ENCODE measurements at places on chromosomes 1 and 21.

DNA sequence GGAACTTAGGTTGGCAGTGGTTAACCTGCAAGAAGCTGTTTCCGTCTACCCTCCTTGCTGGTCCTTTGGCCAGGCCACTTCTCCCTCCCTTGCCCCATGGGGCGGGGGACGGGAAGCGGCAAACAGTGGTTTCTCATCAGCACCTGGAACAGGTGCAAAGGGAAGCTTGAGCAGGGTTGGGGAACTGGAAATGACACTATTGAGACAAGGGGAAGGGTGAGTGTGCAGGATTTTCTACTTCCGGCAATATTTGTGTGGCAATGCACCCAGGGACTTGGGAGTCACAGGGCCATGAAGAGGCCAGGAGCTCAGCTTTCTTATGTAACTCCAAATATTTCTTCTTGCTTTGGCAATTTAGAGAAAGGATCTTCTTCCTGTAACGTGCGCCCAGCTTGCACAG lies 29.0 kb upstream of the SARS1 start:
- no peak for DNase-seq

DNA sequence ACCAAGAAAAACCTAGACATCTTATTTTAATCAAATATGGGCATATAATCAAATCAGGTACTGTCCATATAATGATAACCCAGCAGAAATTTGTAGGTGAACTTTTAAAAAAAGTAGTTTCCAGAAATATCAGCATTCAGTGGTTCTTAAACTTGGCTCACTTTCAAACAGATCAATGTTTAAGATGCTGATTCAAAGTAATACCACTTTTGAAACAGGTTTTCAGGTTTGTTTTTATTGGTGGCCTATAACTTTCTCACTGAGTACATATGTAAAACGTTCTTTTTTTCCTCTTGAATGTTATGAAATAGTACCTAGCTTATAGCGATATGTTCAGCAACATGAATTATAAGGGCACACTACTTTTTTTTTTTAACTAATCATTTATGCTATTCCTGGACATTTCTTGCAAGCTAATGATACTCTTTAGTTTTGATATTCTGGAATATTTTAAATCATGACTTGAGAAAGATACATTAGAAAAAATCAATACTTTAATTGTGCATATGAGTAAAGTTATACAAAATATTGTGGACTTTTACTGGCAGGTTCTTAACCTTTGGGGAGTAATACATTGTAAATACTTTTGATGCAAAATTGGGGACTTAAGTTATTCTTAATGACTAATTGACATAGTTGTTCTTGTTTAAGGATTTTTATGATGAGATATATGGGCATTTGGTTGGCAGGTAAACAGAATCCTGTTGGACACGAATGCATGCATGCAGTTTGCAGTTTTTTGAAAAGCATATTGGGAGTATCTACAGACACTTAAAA lies 3.0 kb downstream of the NFIA start:
- DNase-seq: no peak

DNA sequence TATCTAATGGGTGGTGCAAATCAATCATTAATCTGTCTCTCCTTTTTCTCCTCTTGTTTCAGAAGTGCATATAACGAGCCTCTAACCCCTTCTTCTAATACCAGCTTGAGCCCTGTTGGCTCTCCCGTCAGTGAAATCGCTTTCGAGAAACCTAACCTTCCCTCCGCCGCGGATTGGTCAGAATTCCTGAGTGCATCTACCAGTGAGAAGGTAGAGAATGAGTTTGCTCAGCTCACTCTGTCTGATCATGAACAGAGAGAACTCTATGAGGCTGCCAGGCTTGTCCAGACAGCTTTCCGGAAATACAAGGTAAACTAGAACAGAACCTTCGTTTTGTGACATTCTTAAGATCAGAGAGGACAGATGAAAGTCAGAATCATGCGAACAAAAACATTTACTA lies 25.3 kb upstream of the VAMP3 start:
- no peak for DNase-seq

GRCh38 chr1:52588027-52588426 lies 14.1 kb upstream of the GPX7 start:
- DNase-seq: no peak

GRCh38 chr1:229005556-229005955 lies 265.4 kb upstream of the RAB4A start:
- no peak for DNase-seq

GRCh38 chr21:39518055-39518846 lies 66.5 kb downstream of the SH3BGR start:
- no peak for DNase-seq

DNA sequence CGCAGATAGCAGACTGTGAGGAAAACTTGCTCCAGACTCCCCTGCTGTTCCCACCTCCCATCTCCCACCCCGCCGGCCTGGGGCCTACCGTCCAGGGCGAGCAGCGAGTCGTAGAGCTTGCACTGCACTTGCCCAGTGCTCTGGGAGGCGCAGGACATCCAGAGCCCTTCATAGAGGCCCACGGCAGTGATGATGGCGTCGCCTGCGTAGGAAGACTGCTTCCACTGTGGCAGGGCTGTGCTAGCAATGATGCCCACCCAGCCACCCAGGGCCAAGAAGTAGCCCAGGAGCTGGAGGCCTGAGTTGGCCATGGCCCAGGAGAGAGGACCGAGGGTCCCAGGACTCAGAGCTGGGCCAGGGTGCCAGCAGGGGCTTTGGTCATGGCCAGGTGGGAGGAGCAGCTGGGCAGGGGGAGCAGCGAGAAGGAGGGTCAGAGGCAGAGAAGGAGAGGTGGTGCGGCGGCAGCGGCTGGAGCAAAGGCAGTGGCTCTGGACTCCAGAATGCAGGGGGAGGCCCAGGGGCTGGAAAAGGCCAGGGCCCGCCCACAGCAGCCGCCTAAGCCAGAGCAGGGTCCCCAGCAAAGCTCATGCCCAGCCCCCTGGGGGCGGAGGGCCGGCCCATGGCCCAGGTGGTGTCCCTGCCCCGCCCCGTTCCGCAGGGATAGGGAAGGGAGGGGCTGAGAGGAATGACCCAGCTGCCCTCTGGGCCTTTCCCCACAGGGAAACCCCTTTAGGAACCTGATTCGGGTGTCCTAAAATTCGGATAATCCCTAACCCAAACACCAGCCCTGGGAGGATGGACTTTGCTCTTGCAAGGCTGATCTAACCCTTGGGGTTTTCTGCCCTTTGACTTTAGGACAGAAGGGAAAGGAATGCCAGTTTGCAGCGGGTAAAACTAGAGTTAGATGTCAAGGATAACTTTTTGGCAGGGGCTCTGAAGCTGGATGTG lies at the start of gene CLDN19:
TSS of gene CLDN19 (minus strand) at position 484 of the 948 bp plus-strand sequence. CDS start at position 311, 173 bp downstream.
- DNase-seq: no peak

GRCh38 chr1:205785446-205785845 lies 10.2 kb upstream of the RAB29 start:
- no peak for DNase-seq

- DNase-seq: no peak
Observed at GRCh38 chr1:97138515-97139032, 417.0 kb downstream of the PTBP2 start.

- no peak for DNase-seq
Observed at GRCh38 chr1:242043165-242043564, 44.3 kb upstream of the MAP1LC3C start.

DNA sequence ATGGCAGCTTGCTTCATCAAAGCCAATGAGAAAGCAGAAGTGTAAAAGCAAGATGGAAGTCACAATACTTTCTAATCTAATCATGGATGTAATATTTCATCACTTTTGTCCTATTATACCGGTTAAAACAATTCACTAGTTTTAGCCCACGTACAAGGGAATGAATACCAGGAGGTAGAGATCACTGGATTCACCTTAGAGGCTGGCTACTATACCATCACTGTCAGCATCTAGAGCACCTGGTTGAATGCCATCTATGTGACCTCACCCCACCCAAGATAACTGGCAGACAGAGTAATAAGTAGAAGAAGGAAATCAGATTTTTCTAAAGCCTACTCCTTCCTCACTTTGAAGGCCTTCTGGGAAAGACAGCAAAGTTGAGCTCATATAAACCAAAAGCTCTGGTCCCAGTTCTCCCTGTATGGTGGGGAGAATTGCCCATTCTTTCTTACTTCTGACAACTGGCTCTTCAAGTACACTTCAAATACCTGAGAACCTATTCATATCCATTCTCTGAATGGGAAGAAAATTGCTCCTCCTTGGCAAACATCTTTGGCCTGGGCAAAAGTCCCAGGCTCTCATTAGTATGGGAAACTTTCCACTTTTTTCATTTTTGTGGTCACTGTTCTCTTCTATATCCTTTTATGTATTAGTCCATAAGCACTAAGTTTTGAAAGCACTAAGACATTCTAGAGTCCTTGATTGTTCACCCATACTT lies 24.8 kb downstream of the HSD3B1 start:
- no peak for DNase-seq

All from amygdala (tissue), 56 donors.